ENCODE measurements at places on chromosomes 11 and 22.

- DNase-seq: no peak
These were observed 5.1 kb downstream of the FAM118A start for GRCh38 chr22:45314786-45315185.

- no peak for DNase-seq
These were observed 17.0 kb upstream of the SORL1 start for GRCh38 chr11:121435132-121435531.

DNA sequence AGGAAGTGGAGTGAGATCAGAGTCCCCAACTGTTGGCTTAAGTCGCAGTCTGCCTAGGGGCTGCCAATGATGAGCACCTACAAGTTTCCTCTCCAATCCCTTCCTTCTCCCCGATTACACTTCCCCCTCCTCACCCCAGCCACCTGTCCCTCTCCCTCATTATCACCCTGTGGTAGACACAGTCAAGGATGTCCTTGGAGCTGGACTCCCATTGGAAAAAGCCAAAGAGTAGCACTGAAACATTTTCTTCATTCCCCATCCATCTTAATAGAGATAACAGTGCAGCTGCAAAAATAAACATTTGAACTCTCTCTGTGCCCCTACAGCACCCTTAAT is 146.2 kb downstream of the DBX1 start:
- DNase-seq: no peak

DNA sequence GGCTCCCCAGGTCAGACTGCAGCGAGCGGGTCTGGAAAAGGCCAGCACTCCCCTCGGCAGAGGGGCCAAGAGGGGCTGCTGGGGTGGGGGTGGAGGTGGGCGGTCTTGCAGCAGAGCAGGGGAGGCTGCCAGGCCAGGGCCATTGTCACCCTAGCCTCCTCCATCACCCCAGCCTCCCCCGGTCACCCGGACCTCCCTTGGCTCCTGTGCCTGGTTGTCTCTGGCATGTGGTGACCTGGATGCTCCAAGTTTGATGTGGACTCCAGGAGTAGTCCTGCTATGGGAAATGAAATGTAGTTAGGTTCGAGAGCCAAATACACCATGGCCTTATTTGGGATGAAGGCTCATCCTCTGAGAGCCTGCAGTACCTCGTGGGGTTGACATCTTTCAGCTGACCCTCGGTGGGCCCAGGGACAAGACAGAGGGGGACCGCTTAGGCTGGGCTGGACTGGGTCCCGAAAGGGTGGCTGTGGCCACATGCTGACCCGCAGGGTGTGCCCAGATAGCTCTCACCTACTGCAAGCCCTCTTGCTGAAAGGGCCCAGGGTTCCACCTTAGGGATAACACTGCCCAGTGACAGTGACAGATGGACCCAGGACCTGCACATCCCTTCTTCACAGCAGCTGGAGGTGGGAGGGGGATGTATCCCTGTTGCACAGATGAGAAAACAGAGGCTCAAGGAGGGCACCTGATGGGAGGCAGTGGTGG is 24.1 kb downstream of the MRGPRD start:
- DNase-seq: no peak

- no peak for DNase-seq
These were observed 3.8 kb downstream of the EHD1 start for GRCh38 chr11:64874308-64875240.

GRCh38 chr22:24489011-24489410 is 6.1 kb upstream of the UPB1 start:
- DNase-seq: no peak

GRCh38 chr11:121478226-121478894 is 25.6 kb upstream of the SORL1-AS1 start:
- DNase-seq: no peak

- DNase-seq: no peak
These were observed 49.7 kb downstream of the RPL27A start for GRCh38 chr11:8732324-8732670.

- peak; percentile 2 for DNase-seq
These were observed 211.3 kb downstream of the NXPE2 start for GRCh38 chr11:114889594-114890011.

GRCh38 chr11:75270896-75271418 is 30.4 kb downstream of the TPBGL start:
- DNase-seq: no peak

DNA sequence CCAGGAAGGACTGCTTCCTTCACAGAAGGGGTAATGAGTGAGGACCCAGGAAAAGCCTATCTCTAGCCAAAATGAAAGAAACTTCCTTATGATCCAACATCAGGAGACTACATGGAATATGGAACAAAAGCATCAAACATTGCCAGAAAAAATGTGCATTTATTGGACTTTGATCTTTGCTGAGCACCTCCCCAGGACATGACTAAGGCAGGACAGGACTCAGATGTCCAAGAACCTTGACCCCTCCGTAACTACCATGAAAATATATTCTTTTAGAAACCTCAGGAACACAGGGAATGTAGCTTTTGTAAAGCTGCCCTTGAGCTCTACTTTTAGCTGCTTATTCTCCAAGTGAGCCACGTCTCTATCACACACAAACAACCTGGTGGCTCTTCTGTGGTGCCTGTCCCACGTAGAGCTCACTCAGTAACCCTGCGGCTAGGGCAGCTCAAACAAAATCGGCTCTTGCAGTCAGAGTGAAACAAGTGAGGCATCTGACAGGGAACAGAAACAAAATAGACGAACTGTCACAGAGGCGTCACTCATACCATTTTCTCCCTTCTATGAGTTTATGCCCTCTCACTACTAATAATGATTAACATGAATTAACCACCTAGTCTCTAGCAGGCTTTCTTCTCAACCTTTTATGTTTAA is 471.5 kb upstream of the API5 start:
- DNase-seq: no peak

DNA sequence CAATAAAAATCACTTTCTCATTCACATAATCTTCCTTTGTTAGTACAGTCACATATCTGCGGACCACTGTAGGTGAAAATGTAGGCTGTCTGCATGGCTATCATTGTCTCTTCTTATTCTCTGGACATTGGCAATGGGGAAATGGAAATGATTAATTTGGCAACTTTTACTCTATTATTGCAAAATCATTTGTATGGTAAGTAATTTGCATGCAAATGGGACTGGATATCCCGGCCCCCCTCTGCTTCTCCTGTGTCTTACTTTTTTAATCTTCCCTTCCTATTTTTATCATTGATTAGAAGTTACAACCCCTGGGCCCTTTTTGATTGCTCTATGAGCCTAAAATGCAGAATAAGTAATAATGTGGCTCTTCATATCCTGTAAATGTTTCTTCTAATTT is 6.0 kb downstream of the GRK3 start:
- DNase-seq: no peak

GRCh38 chr22:48209473-48210197 is 1447.2 kb downstream of the TBC1D22A start:
- DNase-seq: no peak

GRCh38 chr11:85855341-85855656 is at the start of gene CCDC83:
CCDC83 (plus strand) TSS chr11:85855383; CDS start chr11:85865124, 9,741 bp downstream.
- DNase-seq: no peak

GRCh38 chr22:43897751-43898261 is 6.0 kb upstream of the PNPLA5 start:
- no peak for DNase-seq

GRCh38 chr22:19823191-19823901 is 31.3 kb downstream of the GNB1L start:
- DNase-seq: no peak

GRCh38 chr11:120316880-120317688 is 8.0 kb upstream of the TLCD5 start:
- DNase-seq: no peak

GRCh38 chr22:49276567-49276966 is 551.1 kb downstream of the BRD1 start:
- no peak for DNase-seq
